ENCODE measurements at places on chromosomes 2 and 18.

DNA sequence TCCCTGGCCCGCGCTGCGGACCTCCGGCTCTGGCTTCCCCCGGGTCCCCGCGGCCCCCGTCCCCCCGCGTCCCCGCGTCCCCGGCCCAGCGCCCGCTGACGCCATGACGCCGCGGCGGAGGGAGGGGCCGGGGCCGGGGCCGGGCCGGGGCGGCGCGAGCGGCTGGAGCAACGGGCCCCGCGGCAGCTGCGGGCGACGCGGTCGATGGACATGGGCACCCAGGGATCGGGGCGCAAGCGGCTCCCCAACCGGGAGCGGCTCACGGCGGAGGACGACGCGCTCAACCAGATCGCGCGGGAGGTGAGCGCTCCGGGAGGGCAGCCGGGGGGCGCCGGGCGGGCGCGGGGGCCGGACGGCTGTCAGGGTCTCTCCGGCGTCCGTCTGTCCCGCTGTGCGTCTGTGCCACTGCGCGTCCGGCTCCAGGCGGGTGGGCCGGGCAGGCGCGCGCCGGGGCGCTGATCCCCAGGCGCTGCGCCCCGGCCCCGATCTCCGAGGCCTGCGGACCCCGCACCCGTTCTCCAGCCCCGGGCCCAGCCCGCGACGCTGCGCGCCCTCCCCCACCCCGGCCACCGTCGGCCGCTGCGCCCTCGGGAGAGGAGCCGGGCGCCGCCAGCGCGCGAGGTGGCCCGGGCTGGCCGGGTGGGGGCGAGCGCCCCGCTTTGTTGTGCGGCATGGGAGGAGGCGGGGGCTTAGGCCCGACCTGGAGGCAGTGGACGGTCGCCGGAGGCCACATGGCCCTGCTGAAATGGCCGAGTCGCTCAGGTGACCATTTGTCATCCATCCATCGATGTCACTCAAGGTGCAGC lies at the start of gene LRRFIP1:
Gene LRRFIP1 (plus strand): TSS at position 147 of the 806 bp plus-strand sequence. CDS start 58 bp downstream, at position 205.
- peak; percentile 40 for DNase-seq

GRCh38 chr2:64327510-64328414 lies 126.2 kb upstream of the LGALSL start:
- DNase-seq, result peak; percentile 57

DNA sequence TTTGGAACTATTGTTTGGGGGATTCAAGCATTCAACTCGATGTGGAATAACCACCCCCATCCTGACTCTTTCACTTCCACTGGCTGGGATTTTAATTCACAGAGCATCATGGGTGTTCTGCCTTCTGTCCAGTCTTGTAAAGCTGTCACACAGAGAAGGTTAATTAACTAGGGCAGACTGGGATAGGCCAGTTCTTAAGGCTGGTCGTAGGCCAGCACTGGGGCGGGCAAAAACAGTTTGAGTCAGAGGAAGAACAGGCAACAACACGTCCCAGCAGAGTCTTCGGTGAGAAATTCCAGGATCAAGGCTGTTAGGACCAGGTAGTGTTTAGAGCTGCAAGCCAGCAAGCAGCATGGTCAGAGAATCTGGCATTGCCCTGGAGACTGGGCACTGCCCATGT lies 4.0 kb upstream of the RNF152 start:
- no peak for DNase-seq

- DNase-seq, result no peak
Measured at GRCh38 chr2:37920570-37920969, 4.5 kb upstream of the RMDN2 start.

DNA sequence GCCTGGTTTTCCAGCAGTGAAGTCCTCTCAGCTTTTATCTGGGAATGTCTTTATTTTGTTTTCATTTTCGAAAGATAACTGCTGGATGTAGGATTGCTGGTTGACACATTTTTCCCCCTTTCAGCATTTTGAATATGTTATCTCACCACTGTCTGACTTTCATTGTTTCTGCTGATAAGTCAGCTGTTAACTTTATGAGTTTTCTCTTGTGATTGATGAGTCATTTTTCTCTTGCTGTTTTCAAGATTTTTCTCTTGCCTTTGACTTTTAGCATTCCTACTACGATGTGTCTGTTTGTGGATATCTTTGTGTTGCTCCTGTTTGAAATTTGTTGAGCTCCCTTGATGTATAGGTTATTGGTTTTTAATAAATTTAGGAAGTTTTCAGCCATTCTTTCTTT lies 85.5 kb downstream of the AGPS start:
- no peak for DNase-seq

DNA sequence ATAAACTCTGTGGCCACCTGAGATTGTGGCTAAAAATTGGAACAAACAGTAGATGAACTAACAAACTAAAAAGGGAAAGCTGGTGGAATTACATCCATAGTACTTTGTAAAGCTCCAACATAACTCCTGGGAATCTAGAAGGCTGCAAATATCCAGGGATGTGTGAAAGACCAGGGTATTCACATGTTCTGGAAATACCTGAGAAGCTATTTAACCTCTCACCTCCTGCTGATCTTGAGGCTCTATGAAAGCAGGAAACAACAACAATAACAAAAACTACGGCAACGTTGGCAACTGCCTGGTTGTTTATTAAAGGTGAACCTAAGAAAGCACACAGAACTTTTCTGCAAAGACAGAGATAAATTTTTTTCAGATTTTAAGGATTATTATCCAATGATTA lies 171.3 kb downstream of the CCDC178 start:
- DNase-seq, result no peak

DNA sequence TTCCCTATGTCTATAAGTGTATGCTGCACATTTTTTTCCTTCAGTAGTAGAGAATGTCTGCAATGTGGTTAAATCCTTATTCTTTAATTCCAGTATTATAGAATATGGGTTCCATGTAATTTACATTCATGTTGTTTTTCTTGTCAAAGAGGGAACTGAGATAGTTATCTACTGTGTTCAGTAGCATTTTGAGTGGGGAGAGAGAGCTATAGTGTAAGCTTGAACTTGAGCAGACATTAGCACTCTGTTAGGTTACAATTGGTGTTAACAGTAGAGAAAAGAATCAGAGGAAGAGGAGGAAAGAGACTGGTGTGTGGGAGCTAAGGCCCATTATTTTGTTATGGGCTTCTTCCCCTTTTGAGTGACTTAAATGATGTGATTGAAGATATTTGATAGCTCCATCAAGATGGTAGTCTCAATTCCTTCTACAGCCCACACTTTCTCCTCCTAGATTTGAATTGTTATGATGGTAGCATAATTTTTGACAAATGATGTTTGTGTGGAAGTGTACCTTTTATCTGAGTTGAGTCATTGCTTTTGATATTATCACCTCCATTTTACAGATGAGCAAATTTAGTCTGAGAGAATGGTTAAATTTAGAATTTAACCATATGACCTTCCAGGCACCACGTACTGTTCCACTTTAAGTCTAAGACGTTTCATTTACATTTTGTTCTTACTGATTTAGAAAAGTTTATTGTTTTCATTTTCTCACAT lies 71.3 kb downstream of the FMNL2 start:
- no peak for DNase-seq

DNA sequence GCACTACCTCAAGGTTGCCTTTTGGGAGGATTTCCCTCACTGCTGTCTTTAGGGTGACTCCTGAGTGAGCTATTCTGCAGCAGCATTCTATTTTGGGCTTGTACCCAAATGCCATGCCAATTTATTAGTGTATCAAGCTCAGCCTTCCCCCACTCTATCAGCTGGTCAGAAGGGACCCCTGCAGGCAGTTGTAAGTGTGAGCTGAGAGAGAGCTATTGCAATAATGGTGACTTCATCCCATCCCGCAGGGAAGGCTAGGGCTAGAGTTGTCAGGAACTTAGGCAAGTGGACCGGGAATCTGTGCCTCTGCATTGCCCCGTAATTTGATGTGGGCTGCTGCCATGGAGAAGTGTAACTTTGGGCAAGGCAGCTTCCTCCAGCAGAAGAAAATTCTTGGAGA lies 1.8 kb upstream of the CRYGB start:
- DNase-seq, result no peak

DNA sequence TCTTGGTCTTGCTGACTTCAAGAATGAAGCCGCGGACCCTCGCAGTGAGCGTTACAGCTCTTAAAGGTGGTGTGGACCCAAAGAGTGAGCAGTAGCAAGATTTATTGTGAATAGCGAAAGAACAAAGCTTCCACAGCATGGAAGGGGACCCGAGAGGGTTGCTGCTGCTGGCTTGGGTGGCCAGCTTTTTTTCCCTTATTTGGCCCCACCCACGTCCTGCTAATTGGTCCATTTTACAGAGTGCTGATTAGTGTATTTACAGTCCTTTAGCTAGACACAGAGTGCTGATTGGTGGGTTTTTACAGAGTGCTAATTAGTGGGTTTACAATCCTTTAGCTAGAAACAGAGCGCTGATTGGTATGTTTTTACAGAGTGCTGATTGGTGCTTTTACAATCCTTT lies 88.0 kb upstream of the LTBP1 start:
- no peak for DNase-seq

DNA sequence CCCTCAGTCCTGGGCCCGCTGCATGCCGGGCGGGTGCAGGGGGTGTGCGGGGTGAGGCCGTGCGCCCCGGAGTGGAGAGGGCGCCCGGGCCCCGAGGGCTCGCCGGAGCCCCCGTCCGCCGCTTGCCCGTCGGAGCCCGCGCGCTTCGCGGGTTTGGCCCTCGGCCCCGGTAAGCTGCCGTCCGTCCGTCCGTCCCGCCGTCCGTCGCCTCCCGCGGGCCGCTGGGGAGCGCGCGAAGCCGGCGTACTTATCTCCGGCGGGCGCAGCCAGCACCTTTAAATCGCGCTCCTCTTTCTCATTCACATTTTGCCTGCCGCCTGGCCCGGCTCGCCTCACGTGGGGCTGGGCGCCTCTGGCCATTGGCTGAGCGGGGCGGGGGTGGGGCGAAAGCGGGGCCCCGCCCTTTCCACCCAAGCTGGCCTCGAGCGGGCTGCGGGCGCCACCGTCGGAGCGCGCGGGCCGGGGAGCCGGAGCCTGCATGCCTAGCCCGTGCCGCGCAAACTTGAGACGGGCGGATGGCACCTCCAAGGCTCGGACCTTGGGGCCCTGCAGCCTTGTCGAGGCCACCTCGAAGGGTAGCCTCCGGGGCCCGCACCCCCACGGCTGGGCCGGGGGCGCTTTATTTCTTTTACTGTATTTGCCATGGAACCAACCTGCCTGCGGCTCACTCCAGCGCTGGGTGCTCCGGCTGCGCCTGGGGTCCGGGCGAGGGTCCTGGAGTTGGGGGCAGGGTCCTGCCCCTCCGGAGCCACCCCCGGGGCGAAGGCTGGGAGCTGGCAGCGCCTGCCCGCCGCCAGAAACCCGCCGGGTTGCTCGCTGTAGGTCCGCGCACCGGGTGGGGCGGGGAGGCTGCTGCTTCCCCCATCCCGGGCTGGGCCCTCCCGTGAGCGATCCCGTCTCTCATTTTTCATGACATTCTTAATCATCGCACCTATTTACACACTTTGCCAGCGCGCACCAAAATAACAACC lies at the start of gene GBX2:
Gene GBX2 (minus strand): TSS at position 277 of the 971 bp plus-strand sequence. CDS start 415 bp downstream, outside the sequence.
- DNase-seq, result no peak

GRCh38 chr2:17979707-17980106 lies 101.2 kb downstream of the KCNS3 start:
- DNase-seq, result no peak

DNA sequence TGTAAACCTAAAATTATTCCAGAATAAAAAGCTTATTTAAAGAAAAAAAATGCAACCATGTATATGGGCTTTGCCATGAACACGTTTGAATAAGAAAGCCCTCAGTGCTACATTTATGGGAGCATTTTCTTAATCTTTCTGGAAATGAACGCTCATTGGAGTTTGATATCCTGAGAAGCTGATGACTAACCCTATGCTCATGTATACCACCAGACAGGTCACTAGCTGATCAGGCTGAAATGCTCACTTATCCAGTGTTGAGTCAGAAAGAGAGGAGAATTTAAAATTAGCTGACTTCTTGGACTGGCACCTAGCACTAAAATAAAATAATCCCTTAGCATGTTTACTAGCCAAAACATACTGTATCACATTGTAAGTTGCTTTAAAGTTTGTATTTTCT lies 254.9 kb upstream of the SIX3 start:
- no peak for DNase-seq

GRCh38 chr2:25851740-25852503 lies 26.4 kb downstream of the ASXL2 start:
- peak; percentile 7 for DNase-seq

DNA sequence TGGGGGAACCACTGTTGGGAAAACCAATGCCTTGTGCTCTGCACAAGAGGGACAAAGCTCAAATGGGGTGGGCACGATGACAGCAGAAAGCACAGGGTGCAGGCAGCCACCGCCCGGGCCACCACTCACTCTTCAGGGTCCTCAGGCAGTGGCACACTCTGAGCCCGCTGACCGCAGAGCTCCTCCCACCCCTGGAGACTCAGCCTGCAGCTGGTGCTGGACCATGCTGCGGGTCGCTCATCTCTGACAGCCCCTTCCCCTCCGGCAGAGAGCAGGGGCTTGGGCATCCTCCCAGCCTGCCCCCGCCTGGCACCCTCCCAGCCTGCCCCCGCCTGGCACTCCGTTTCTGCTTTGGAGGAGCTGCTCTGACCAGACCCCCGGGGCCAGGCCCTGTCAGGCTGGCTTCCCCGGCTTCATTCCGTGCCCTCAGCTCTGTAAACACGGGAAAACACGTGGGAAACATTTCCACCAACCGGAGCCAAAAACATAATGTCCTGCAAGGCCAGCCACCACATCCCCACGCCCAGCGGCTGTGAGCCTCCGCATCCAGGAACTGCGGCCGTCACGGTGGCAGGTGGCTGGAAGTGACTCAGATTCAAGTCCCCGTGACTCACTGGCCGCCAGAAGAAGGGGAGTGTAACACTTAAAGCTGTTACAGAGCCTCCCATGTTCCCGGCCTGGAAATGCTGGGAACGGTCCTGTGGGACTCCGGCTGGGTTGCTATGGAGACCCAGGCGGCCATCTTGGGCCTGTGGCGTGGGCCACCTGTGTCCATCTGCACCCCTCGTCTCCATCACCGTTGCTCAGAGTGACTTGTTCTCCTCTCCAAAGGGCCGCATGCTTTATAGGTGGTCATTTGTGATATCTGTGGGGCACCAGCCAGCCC lies 6.8 kb upstream of the SNED1 start:
- DNase-seq, result no peak

GRCh38 chr2:239383759-239384156 lies 17.1 kb downstream of the HDAC4 start:
- no peak for DNase-seq

GRCh38 chr2:11933854-11934253 lies 187.4 kb downstream of the LPIN1 start:
- no peak for DNase-seq

GRCh38 chr18:38644875-38645641 lies 1079.5 kb upstream of the CELF4 start:
- no peak for DNase-seq

GRCh38 chr2:80634590-80634989 lies 330.0 kb upstream of the LRRTM1 start:
- no peak for DNase-seq

GRCh38 chr2:159017837-159018236 lies 49.4 kb downstream of the TANC1 start:
- no peak for DNase-seq

GRCh38 chr2:48749291-48750127 lies 6.0 kb downstream of the LHCGR start:
- no peak for DNase-seq

Measured in stimulated activated CD4-positive, alpha-beta T cell treated with anti-CD3 and anti-CD28 coated beads, Interleukin-4, amount 100 ng/mL, for 1 hour (primary cell).